ENCODE measurements at places on chromosomes 11 and 22.

GRCh38 chr11:70537576-70538571 is 139.5 kb downstream of the CTTN start:
- DNase-seq, result no peak

DNA sequence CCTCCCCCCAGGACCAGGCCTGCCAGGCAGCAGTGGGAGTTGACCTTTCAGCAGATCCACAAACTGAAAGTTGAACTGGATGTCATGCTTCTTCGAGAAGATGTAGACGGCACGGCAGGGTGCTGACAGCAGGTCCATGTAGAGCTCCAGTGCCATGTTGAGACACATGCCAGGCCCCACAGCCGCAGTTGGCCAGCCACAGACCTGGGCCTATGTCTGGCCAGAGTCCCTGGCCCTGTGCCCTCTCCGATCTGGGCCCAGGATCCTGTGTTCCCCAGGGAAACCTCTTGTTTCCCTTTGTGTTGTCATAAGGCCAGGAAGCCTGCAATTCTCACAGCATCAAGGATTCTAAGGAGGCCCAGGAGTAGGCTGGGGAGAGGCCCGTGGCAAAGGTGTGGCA is at the start of gene GSTT4:
TSS of gene GSTT4 (minus strand) at position 253 of the 400 bp plus-strand sequence. CDS start at position 156, 97 bp downstream.
- no peak for DNase-seq

DNA sequence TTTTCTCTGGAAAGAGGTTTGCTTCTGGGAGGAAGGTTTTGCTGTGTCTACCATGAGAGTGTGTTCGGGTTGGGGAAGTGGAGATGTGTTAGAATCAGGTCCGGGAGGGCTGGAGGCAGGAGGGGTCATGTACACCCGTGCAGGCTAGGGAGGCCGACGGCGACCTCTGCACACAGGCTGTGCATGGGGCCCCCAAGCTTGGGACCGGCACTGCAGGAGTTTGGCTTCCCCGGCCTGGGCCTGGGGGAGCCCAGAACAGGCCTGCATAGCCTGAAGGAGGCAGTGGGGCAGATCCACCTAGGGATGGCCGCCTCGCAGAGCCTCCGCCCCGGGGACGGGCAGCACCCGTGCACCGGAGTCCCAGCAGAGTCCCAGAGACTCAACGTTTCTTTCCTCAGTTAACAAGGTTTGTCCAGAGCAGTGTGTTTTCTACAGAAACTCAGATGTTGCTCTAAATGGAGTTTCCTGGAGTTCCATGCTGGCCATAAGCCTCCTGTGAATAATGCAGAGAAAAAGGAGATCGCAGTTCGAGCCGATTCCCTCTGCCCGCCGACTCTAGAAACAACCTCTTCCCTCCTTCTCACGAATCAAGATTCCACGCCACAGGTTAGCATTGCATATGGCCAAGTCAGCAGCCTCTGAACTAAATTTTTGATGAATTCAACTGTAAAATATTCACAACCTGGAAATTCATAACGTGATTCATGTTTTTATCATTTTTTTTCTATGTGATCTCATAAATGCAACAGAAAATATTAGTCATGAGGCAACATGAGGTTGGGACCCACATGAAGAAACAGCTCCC is 427.3 kb downstream of the BRD1 start:
- no peak for DNase-seq

DNA sequence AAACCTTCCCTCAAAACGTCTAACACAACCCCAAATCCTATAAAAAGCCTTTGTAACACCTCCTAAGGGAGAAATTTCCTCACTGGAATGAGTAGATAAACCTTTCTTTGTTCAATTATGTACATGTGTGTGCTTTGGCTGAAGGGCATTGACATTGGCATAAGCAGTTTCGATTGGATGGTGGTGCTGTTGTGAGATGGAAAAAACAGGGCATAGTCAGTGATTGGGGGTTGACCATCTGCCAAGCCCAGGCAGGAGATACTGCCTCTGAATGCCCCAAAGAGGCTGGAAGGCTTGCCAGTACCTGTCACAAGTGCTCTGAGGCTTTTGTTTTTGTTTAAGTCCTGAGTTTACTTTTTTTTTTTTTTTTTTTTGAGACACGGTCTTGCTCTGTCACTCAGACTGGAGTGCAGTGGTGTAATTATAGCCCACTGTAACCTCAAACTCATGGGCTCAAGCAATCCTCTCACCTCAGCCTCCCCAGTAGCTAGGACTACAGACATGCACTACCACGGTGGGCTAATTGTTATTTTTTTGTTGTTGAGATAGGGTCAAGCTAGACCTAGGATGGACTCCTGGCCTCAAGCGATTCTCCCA is 1.2 kb upstream of the CCDC117 start:
- no peak for DNase-seq

GRCh38 chr11:26042113-26042512 is 289.8 kb upstream of the ANO3 start:
- no peak for DNase-seq

DNA sequence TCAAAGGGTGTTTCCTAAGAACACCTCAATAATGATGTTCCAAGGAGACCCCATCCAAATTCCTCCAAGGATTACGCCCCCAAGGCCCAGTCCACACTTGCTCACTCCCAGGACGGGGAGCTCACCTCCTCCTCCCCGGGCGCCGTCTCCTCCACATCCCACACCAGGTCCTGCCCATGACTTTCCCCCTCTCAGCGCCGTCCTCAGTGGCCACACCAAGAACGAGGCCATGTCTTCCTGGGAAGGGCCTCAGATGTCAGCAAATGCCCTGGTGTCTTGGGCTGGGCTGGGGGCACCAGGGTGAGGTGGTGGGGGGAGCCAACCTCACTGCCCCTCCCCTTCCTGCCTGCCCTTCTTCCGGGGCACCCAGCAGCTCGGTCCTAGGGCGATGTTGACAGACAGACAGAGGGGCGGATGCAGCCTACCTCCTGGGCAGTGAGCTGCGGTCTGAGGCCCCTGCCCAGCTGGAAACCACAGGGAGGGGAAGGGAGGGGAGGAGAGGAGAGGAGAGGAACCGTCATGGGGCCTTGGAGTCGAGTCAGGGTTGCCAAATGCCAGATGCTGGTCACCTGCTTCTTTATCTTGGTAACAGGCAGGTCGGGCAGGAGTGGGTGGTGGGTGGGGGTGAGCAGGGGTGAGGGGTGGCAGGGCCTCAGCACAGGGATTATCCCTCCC is at the start of the genes C11orf21 and TSPAN32:
TSS of gene C11orf21 (minus strand) at position 288 of the 675 bp plus-strand sequence. CDS start at position 178, 110 bp downstream.
TSS of gene TSPAN32 (plus strand) at position 383 of the 675 bp plus-strand sequence. CDS start at position 520, 137 bp downstream.
- DNase-seq, result no peak

DNA sequence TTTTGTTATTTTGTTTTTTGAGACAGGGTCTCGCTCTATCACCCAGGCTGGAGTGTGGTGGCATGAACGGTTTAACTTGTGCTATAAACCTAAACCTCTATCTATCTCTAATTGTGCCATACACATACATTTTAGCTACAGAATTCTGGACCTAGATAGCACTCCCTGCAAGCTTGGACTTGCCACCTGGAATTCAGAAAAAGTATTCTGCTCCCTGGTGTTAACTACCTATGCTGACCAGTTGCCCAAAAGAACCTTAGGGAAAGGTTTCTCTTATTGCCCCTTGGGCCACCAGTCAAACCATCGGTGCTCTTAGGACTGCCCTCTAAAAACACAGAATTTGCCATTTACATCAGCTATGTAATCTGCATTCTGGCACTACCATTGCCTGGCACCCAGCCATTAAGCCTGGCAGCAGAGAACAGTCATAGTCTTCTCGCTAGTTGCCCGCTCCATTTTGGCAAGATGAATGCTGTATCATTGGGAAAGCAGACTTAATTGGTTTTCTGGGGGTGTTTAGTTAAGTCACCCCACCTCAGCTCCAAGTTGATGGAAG is 55.3 kb downstream of the ETS1 start:
- no peak for DNase-seq

GRCh38 chr11:134242376-134242775 is 10.8 kb downstream of the THYN1 start:
- no peak for DNase-seq

- no peak for DNase-seq
Measured at GRCh38 chr22:19038728-19039447, 83.3 kb downstream of the DGCR2 start.

GRCh38 chr11:114296605-114297372 is 590 bp downstream of the NNMT start:
- DNase-seq, result no peak

DNA sequence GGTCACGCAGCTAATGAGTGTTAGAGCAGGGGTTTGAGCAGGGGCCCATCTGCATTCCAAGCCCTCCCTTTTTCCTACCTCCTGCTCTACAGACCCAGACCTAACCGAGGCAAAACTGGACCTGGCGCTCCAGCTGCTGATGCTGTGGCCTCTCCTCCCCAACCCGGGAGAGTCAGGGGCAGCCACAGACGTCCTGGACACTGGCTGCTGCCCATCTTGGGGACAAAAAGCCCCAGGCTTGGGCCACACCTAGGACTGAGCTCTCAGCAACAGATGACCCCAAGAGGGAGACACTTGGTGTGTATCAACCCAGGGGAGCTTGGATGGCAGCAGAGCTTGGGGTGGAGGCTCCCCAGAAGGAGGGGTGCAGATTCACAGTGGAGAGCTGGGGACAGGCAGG is 172.6 kb downstream of the ST3GAL4 start:
- no peak for DNase-seq

GRCh38 chr22:21650280-21650679 is 8.2 kb downstream of the SDF2L1 start:
- DNase-seq, result no peak

- DNase-seq, result no peak
Measured at GRCh38 chr11:31818425-31818755, 7.3 kb upstream of the PAX6 start.

DNA sequence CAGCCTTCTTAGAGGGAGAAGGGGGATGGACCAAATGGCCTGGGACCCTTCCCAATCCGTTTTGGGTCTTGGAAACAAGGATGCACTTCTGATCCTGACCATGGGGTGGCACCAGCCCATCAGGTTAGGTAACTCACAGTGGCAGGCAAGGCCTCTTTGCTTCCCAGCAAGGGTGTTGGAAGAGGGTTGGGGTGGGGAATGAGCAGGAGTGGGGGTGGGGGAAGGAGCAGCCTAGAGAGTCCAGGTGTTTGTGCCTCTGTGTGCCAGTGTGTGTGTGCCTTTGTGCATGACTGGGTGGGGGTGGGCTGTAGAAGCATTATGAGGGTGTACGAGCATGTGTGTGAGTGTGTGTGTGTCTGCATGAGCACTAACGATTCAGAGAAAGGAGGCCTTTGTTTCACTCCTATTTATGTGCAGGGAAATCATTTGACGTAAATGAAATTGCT is 213.1 kb downstream of the INSC start:
- no peak for DNase-seq

- DNase-seq, result no peak
Measured at GRCh38 chr11:11620173-11620920, 1.5 kb downstream of the GALNT18 start.

- DNase-seq, result no peak
Measured at GRCh38 chr11:565921-566509, 5.2 kb downstream of the RASSF7 start.

- no peak for DNase-seq
Measured at GRCh38 chr11:99069856-99070444, 49.2 kb downstream of the CNTN5 start.

- no peak for DNase-seq
Measured at GRCh38 chr11:34621876-34622275, 983 bp downstream of the EHF start.

- DNase-seq, result no peak
Measured at GRCh38 chr22:40302149-40302548, 44.2 kb upstream of the ADSL start.
